Sigmoid colon (tissue), 7 donors: ENCODE measurements at places on chromosomes 2 and 18. TPM values are rescaled to one million over a fixed set of nuclear protein-coding genes. Genes with fewer than 3 reads are reported as not detected.

Gene HOXD3
- total RNA-seq, result 0.68 TPM

DNA sequence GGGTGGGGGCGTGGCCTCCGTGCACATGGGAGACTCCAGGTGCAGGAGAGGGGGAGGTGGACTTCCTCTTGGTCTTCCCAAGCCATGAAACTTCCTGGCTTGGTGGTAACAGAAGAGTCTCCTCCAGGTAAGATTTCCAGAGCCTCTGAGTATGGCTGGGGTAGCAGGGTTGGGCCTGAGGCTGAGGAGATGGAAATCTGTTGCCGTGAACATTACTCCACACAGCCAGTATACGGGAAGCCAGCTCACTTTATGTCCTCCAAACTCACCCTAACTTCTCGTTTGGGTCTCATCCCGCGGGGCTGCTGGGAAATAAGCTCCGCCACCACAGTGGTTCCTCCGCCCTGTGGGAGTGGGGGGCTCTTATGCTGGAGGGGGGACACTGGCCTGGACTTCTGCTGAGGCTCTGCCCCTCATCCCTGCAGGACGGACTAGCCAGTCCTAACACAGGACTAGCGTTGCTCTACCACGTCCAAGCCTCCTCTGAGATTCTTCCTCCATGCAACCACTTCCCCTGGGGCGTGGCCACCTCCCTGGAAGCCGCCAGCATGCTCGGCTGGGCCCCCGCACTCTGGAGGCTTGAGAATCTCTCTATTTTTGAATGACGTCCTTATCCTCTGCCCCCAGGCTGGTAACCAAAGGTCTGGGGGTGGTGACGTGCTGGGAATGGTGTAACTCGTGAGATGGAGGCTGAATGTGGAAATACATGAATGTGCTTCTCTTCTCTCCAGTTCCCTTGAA is 777 bp upstream of the RAB17 start:
- H3K36me3 ChIP-seq, result no peaks in the 10 kb centered on the region
- no peak overlapping the region for H3K4me3 ChIP-seq
- no peak for DNase-seq
- H3K27ac ChIP-seq, result no peak overlapping the region

GRCh38 chr18:50560681-50561629 is 1.1 kb downstream of the MAPK4 start:
- no peak for DNase-seq
- no peaks in the 10 kb centered on the region for H3K36me3 ChIP-seq

Gene MROH2A
- total RNA-seq, result not detected

- DNase-seq, result no peak
- H3K4me1 ChIP-seq, result no peaks in the 10 kb centered on the region
- no peak overlapping the region for H3K27ac ChIP-seq
- H3K4me3 ChIP-seq, result no peak overlapping the region
- H3K27me3 ChIP-seq, result no peaks in the 10 kb centered on the region
Measured at GRCh38 chr2:50388324-50388723, 643.6 kb downstream of the NRXN1 start.
